Renal pelvis (tissue), 12 donors: ENCODE measurements at places on chromosomes 4 and X.

DNA sequence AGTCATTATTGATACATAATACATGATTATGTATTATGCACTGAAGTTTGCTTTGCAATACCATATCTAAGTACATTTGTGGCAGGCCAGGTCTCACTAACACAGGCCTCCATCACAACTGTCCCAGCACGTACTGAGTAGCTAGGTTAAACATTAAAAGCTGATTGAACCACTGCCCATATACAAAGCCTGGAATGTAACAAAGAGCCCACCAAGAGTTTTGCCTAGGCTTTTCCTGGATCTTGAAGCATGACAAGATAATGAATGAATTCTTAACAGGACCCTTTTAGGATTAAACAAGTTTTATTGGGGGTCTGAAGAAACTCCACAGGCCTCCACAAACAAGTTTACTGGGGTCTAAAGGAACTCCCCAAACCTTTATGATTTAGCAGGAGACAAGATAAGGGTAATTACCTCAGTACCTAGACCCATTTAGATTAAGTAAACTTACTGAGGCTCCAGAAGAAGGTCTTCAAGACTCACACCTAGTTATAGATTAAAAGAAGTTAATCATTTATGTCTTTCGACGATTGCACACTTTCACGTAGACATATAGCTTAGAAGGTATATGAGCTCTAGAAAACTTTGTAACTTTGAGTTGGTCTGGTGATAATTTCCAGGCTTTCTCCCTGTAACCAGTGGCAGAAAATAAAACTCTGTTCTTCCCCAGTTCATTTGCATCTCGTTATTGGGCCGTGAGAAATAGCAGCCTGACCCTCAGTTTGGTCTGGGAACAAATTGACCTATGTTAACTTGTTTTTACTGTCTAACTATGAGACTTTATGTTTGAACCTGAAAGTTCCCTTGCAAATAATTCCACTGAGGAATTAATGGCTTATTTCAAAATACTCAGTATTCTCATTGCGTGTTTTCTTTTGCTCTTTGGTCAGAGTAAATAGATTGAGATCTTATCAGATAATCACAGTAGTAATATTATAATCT is 84.8 kb downstream of the PHEX start:
- no peak for DNase-seq

- DNase-seq: no peak
Observed at GRCh38 chrX:39311646-39312045, 510.4 kb downstream of the MID1IP1 start.

DNA sequence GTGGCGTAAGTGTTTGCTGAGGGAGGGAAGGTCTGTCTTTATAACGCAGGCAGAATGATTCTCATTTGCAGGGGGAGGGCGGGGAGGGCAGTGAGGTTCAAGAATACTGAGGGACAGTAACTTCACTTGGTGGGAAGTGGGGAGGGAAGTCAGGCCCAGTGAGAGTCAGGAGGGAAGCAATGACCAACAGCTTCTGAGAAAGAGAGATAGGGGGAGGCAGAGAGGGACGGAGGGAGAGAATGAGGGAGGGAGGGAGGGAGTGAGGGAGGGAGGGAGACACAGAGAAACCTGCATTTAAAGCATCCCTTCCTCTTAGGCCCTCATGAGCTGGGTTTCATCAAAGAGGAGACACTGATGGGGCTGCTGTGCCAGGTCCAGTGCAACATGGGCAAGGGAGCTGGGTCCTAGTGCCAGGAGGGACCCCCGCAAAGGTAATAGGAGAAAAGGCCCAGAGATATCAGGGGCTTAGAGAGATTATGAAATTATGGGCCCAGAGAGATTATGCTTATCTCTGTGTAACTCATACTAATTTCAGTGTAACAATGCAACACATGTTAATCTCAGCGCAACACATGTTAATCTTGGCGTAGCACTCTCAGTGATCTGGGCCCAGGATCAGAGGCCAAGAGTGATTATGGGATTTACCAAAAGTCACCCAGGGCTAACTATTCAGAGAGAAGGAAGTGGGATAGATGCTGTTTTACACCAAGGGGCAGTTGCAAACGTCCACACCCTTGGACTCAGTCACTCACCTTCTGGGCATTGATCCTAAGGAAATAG is 112.1 kb downstream of the DRD5 start:
- no peak for DNase-seq

- no peak for DNase-seq
Observed at GRCh38 chr4:167100120-167100519, 134.2 kb downstream of the SPOCK3 start.

DNA sequence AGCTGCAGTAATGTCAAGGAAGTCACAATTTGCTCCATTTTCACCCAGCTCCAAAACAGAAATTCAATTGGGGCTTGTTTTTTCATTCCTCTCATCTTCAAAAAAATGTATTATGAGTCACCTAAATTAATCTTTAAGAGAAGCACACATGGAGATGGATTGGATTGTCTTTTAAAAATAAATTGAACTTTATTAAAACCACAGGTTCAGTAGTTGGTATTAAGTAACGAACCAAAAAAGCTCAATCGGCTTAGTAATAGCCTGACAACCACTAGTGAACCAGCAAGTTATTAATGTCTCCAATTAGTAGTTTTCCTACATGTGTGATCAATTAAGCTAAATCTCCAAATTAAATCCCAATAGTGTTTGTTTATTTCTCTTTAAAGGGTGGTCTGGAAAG is 283.5 kb upstream of the GIMD1 start:
- no peak for DNase-seq

DNA sequence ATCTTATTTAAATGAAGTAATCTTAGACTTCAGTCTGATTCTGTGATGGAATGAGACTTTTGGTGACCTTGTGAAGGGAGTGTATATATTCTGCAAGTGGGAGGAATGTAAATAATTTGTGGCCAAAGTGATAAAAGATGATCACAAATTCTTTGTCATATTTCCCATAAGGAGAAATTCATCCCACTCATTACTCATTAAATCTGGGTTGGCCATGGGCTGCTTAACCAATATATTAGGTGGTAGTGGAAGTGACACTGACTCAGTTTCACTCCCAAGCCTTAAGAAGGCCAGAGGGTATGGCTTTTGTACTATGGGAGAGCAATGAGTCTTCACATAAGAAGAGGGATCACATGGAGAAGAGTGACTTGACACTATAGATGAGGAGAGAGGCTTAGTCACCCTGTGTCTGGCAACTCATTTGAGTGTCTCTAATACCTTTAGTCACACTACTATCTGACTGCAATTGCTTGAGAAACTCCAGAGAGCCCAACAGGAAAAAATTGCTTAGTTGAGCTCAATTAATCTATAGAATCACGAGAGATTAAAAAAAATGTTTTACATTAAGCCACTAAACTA is 408.2 kb upstream of the PITX2 start:
- DNase-seq: no peak

- no peak for DNase-seq
Observed at GRCh38 chr4:75544870-75545269, 11.0 kb upstream of the ODAPH start.

- DNase-seq: no peak
Observed at GRCh38 chrX:153379508-153379907, 21.6 kb downstream of the PNMA6E start.

GRCh38 chr4:90994851-90995574 is 867.8 kb downstream of the CCSER1 start:
- no peak for DNase-seq

DNA sequence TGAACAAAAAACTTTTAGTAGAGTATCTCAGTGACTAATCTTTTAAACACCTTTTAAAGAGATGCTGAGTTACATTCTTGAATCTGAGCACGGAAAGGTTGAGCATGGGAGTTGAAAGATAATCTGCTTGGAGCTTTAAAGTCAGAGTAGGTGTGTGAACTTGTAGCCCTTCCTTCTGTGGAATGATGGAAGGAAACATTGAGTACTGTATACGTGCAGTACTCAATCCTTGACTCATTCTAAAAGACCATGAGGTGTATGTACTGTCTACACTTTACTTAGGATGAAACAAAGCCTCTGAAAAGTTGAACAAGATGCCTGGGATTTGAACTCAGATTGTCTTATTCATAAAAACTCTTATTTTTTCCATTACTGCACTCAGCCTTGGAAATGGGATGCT is 3.4 kb downstream of the ENOPH1 start:
- no peak for DNase-seq
